Fibroblast of upper back skin (primary cell): ENCODE measurements at places on chromosomes 12 and 14.

DNA sequence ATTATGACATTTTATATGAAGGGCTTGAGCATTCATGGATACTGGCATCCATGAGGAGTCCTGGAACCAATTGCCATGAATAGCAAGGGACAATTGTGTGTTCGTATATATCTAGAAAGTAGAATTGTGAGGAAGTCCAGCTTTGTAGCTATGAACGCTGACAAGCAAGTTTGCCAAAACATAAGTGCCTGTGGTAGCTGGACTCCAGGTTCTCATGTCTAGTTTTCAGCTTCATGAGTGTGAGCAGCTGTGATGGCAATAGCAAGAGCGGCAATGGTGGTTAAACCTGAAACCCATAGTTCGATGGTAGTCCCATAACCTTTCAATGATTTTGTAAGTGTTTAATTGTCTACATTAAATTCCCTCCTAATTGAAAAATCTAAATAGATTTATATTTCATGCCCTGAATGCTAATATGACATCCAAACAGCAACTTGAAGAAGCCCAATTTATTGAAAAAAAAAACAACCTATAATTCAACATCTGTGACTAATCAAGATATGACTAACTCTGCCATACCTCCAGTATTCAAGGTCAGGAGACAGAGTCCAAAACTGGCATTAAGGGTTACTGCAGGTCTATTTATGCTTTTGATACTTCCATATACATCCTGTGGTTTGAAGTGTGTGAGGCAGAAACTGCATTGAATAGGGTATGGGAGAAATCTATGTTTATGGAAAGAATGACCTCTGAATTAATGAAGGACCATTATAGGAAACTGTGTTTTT is 50.3 kb upstream of the PCED1B start:
- DNase-seq = no peak

DNA sequence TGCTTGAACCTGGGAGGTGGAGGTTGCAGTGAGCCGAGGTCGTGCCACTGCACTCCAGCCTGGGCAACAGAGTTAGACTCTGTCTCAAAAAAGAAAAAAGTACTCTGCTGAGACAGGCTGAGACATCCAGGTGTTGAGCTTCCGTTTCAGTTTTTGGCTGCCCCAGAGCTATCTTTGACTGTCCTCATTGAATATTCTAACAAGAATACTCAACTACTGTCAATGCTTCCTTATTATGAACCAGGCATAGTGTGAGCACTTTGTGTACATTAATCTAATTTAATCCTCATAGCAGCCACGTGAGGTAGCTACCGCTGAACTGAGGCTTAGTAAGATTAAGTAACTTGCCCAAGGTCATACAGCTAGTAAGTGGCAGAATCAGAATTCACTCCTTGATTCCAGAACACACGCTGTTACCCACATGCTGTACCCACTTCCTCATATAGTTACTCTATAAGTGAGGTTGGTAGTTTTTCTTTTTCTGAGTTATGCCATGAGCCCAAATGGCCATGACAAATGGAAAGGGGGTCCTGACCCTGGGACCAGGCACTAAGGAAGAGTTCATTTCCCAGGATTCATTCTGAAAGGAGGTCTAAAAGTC is 11.3 kb downstream of the ALDH1L2 start:
- no peak for DNase-seq

- DNase-seq = peak; percentile 61
These were observed 186.7 kb downstream of the EFCAB11 start for GRCh38 chr14:89767861-89768268.

GRCh38 chr14:32559048-32559447 is 229.9 kb downstream of the AKAP6 start:
- DNase-seq = peak; percentile 49

DNA sequence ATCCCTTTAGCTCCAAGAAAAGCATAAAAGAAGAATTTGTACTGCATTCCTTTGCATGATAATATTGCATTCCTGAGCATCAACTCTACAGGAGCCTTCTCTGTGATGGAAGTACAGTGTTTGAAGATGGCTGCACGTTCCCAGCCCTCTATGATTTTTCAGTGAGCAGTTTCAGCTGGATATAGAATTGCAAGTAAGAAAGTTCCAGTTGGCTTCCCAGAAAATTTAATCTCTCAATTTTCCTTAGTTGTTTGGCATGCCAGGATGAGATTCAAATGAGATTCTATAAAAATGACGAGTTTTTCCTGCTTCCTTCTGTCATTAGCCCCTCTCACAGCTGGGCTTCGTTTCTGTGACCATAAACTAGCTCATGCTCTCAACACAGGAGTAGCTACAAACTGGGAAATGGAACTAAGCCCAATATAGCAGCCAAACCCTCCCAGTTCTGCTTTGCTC is 109.9 kb downstream of the TTC8 start:
- peak; percentile 44 for DNase-seq

GRCh38 chr12:52630008-52630500 is 11.7 kb upstream of the KRT73 start:
- DNase-seq = no peak

DNA sequence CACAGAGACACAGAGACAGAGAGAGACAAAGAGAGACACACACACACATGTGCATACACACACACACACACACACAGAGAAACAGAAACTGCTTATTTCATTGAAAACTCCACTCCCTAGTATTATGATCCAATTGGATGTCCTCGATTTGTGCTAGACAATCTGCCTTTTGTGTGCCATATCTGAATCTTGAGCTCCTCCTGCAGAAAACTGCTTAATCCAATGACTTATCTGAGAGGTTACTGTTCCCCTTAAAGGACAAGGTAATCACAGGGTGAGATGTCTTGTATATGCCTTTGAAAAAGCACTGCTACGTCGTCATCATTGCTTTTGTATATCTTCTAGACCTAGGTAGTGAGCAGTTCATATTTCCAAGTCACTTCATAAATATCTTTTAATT is 371.5 kb downstream of the LRIG3 start:
- no peak for DNase-seq

DNA sequence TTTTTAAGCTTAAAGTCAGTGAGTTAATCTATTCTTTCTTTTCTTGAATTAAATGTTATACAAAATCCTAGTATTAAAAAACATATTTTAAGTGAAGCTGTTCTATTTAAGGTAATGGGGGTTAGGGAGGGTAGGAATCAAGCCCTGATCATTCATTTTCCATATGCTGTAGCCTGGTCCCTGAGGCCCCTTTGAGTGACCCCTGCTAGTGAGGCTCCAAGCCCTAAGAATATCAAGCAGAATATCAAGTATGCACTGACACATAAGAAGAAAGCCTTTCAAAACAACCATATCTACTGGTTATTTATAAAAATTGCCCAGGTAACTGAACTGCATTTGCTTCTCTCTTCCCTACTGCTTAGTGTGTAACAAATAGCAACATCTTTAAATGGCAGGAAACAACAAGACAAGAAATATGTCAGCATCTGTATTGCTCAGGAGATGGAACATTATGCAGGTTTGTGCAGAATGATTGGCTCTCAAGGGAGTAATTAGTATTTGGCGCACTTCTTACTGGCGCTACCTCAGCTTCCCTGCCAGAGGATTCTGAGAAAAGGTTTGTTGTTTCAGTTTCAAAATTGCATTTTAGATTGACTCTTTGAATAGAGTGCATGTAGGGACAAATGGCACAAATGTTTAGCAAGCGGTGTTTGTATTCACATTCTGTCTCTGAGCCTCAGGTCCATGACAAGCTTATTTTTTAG is 223.0 kb downstream of the DUSP6 start:
- no peak for DNase-seq

DNA sequence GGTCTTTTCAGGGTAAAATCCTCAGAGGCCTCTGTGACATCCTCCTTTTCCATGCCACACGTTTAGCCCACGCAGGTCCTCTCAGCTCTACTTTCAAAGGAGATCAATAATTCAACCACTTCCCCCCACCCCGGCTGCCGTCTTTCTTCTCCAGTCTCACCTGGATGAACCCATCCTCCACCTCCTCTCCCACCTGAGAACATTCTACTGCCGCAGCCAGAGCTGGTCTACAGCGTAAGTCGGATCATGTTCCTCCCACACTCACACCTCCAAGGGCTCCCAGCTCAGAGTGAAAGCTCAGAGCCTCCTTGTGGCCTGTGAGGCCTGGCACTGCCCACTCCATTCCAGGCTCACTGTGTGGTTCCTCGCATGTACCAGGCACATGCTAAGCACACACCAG is 246.6 kb downstream of the CHST11 start:
- DNase-seq = no peak

DNA sequence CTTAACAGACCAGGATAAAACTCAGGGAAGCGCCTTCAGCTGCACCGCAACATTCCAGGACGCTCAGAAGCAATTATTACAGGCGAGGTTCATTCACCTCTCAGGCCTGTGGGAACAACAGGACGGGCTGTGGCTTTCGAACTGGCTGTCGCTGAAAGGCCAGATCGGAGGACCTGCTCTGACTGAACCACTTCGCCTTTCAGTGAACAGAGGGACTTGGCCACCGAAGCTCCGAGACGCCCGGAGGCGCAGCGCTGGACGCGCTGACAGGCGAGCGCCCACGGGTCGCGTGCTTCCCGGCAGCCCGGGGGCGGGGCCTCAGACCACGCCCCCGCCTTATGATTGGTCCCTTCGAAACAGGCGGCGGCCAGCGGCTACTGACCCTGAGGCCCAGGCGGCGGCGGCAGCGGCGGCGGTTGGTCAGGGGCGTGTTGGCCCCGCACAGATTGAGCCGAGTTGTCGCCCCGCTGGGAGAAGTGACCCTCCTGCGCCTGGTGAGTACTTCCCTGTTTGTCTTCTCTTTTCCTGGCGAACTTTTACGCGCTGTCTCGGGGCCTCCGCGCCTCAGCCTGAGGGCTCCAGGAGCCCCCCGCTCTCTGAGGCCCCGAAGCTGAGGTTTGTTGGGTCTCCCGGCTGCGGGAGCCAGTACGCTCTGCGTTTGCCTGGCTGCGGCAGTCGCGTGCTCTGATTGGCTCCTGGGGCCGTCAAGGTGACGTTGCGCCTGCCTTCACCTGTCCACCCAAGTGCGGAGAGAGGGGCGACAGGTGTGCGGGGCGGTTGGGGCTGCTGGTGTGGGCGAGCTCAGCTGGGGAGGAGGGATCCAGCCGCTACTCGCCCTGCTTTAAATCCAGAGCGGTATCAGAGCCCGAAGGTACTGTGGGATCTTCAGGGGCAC is at the start of gene GAS2L3:
Gene GAS2L3 (plus strand): TSS at position 393 of the 895 bp plus-strand sequence. CDS start 21,221 bp downstream, outside the sequence.
- DNase-seq = peak; percentile 74

GRCh38 chr12:3288690-3289089 is 202.3 kb upstream of the PRMT8 start:
- DNase-seq = no peak

- DNase-seq = no peak
These were observed 189.4 kb downstream of the NUAK1 start for GRCh38 chr12:105949391-105949790.

DNA sequence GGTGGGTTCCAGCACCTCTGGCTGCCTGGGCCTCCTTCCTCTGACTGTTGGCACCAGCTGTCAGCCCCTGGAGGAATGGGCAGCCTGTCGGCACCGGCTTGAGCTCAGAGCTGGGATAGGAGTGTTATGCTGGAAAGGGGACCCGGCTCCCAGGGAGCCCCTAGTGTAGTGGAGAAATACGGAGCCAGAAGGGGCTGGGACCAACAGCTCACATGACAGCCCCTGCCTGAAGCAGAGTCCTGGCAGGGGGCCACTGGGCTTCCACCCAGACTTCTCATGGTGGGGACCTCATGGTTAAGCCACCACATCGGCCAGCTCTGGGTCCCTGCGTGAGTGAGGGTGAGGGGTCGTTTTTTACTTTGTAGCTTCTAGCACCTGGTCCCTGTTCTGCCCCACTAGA is 174.5 kb downstream of the TSPAN9 start:
- no peak for DNase-seq

DNA sequence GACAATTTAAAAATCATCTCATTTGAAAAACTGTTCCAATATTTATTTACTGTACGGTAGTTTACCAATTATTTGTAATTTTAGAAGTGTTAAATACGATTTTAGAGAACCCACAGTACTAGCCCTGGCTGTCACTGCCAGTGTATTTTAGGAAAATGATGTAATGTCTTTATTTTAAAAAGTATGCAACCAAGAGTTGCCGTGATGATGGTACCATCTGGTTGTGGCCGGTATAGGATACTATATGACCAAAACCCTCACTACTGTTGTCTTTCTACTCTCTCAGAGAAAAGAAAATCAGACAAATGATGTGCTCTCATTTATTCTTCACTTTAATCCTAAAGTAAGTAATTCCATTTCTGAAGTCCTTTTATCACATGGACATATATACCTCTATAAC is 395.0 kb downstream of the FOXG1 start:
- DNase-seq = no peak

DNA sequence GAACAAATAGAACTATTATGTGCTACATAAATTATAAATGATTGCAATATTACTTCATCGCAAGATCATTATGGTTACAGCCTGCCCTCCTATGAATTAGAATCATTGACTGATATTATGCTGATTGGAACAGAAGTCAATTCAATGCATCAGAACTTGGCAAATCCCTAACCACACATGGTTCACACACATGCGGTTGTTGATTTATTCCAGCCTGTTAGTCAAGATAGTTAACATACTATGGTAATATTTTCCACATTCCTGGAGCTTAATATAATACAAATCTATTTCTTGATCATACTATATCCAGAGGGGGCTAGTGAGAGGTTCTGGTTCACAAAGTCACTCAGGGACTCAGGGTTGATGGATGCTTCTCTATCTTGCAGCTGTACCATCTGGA is 9.7 kb upstream of the CACNA1C start:
- peak; percentile 36 for DNase-seq

DNA sequence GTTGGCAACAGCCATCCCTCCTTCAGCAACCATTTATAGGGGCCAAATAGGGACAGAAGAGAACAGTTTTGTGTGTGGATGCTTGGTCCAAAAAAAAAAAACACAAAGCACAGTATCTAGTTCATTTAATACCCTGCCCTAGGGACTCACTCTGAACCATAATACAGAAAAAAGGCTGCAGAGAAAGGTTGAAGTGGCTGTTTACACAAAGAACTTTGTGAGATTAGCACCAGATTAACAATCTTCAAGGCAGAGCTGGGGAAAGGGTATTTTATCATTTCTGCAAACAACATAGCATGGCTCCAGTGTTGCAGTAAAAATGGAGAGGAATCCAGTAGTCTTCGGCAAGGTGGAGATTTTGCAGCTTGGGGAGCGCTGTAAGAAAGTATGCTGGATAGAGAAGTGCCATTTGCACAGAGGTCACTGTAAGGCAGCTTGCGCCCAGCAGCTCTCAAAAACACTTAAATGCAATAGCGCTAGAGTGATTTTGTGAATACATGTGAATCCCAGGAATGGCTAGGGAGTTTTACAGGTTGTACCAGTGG is 124.2 kb upstream of the PLEKHA5 start:
- no peak for DNase-seq
